Tibial nerve (tissue), 4 donors: ENCODE measurements at places on chromosomes 1 and 21.

DNA sequence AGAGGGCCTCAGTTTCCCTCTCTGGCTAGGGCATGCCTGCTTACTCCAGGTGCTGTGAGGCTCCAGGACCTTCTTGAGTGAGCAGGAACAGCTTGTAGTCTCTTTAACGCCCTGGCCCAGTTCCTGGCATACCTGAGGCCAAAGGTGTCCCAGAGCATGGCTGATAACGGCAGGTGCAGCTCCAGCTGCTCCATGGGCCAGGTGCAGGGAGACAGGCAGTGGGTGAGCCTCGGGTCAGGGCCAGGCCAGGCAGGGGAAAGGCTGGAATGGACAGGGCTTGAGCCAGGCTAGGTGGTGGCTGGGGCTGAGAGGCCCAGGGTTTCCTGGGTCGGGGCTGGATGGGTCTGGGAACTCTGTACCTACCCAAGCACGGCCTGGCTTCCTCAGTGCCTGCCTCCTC, 18.3 kb downstream of the EDN2 start:
- DNase-seq = no peak
- H3K4me1 ChIP-seq = peaks cover 10% of the 10 kb centered on the region
- no peak overlapping the region for H3K4me3 ChIP-seq

DNA sequence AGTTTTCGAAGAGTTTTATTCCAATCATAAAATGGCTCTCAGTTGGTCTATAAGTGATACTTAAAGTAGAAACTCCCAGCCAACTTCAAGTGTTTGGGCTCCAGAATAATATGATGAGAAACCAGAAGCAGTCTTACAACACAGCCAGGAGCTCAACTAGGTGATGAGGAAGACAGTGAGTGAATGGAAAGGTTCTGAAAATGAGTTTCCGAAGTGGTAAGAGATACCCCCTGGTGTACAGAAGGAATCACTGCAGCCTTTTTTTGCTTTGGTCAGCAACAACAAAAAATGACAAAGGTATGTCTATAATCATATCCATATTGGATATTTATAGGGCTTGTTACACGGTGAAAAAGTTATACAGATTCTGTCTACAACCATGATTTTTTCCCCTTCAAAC, 16.5 kb downstream of the KRTAP19-1 start:
- no peaks in the 10 kb centered on the region for H3K27me3 ChIP-seq
- no peak for DNase-seq
- H3K4me3 ChIP-seq = no peak overlapping the region
- no peaks in the 10 kb centered on the region for H3K36me3 ChIP-seq
- no peak overlapping the region for H3K27ac ChIP-seq

DNA sequence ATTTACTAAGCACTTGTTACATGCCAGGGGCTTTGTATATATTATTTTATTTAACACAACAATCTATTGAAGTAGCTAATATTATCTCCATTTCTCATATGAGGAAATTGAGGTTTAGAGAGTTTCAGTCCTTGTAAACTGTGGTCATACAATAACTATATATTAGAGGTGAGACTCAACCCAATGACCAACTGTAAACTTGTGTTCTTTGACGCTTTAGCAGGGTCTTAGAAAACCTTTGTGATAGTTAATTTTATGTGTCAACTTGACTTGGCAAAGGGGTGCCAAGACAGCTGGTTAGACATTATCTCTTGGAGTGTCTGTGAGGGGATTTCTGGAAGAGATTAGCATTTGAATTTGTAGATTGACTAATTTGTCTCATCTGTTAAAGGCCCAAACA, 252.4 kb upstream of the B3GALT2 start:
- no peaks in the 10 kb centered on the region for H3K36me3 ChIP-seq
- no peak overlapping the region for H3K4me3 ChIP-seq

- no peaks in the 10 kb centered on the region for H3K36me3 ChIP-seq
- no peak overlapping the region for H3K4me3 ChIP-seq
- no peaks in the 10 kb centered on the region for H3K27me3 ChIP-seq
- peaks cover 17% of the 10 kb centered on the region for H3K4me1 ChIP-seq
- DNase-seq = no peak
Measured at GRCh38 chr1:165876121-165876520, 48.7 kb downstream of the UCK2 start.

DNA sequence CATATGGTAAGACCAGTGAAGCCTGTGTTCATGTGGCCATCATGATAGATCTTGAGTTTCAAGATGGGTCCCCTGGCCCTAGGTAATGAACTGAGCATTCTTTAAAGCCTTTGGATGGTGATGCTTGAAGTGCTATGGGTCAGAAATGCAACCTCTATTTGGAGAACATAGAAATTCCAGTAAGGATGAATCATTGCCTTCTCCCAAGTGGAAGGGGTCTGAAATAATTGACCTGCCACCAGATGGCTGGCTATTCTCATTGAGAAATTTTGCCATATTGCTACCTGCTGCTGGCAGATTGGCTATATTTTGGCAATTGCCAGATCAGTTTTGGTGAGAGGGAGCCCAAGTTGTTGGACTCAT, 739 bp upstream of the IFI6 start:
- H3K4me1 ChIP-seq = peaks cover 46% of the 10 kb centered on the region
- no peak for DNase-seq
- no peak overlapping the region for H3K4me3 ChIP-seq
- H3K36me3 ChIP-seq = no peaks in the 10 kb centered on the region
- no peaks in the 10 kb centered on the region for H3K27me3 ChIP-seq
- peak overlapping the region; percentile 92 for H3K27ac ChIP-seq

GRCh38 chr1:7117399-7118281, 332.4 kb downstream of the CAMTA1 start:
- no peak for DNase-seq
- H3K4me3 ChIP-seq = no peak overlapping the region
- H3K27ac ChIP-seq = no peak overlapping the region
- H3K4me1 ChIP-seq = no peaks in the 10 kb centered on the region
- H3K36me3 ChIP-seq = no peaks in the 10 kb centered on the region

GRCh38 chr1:147673406-147673805, 3.1 kb upstream of the ACP6 start:
- H3K36me3 ChIP-seq = no peaks in the 10 kb centered on the region
- peaks cover 13% of the 10 kb centered on the region for H3K4me1 ChIP-seq
- no peak overlapping the region for H3K4me3 ChIP-seq
- DNase-seq = no peak

DNA sequence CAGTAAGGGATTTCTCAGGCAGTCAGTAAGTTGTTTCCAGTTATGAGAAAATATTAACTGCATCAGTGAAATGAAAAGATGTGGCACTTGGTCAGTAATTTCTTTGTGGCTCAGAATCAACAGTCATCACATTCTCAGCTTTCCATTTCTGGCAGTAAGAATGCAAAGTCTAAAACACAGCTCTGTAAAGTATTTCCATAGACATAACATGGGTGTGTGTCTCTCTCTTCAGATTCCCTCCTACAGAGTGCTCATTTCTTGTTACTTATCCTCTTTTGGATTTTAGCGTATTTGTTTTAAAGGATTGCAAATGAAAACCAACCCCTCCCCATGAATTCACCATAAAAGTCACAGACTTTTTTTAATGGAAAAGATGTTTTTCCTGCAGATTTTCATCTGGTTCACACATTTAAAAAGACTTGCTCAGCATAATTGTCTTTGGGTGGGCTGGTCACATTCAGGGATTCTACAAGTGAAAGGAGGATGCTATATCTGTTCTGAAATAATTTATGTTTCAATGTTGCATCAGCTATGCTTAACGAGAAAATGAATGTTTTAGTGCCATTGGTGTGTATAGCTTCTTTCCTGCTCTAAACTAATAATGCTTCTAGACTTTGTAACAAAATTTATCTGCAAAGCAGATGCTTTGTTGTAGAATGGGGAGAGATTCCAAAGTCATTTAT, 34.6 kb upstream of the CD55 start:
- H3K36me3 ChIP-seq = no peaks in the 10 kb centered on the region
- no peak overlapping the region for H3K27ac ChIP-seq
- DNase-seq = no peak
- H3K4me3 ChIP-seq = no peak overlapping the region
- no peaks in the 10 kb centered on the region for H3K27me3 ChIP-seq

GRCh38 chr1:41400225-41400624, 39.0 kb downstream of the FOXO6 start:
- H3K27me3 ChIP-seq = no peaks in the 10 kb centered on the region
- no peaks in the 10 kb centered on the region for H3K4me1 ChIP-seq
- no peak overlapping the region for H3K4me3 ChIP-seq
- H3K27ac ChIP-seq = no peak overlapping the region
- no peak for DNase-seq
- no peaks in the 10 kb centered on the region for H3K36me3 ChIP-seq

- H3K4me1 ChIP-seq = no peaks in the 10 kb centered on the region
- no peak overlapping the region for H3K27ac ChIP-seq
- DNase-seq = no peak
- H3K36me3 ChIP-seq = no peaks in the 10 kb centered on the region
- H3K27me3 ChIP-seq = no peaks in the 10 kb centered on the region
Measured at GRCh38 chr1:32881291-32881690, 5.0 kb upstream of the HPCA start.

DNA sequence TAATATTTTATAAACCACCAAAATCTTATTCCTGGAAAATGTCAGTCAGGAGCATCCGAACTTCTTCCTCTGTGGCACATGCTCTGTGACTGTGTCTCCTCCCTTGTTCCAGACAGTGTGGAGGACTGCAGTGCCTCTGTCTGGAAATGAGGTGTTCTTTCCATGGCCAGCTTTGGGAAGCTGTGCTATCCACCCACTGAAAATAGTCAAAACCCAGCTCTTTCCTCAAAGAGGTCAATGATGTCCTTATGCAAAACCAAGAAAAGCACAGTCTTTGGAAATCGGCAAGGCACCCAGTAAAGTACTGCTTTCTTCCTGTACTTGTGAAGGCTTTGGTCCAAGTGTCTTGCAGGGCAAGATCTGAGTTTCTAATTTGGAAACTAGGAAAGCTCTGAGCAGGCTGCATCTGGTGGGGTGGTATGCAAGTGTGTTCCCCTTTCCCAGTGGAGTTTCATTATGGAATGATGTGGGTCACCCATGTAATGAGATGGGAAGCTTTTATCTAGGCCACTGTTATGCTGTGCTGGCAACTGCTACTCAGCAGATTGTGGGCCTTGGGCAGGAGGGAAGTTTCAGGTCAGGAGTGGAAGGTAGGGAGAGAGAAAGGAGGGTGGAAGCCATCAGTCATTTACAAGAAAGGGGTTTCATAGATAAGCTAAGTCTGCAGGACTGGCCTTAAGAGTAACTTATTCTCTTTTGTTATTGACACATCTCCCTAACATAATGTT, 6.0 kb downstream of the KIAA0040 start:
- no peaks in the 10 kb centered on the region for H3K27me3 ChIP-seq
- H3K4me1 ChIP-seq = peaks cover 25% of the 10 kb centered on the region
- H3K4me3 ChIP-seq = no peak overlapping the region
- no peak for DNase-seq
- H3K36me3 ChIP-seq = no peaks in the 10 kb centered on the region

GRCh38 chr1:67832737-67833601, at the start of gene GNG12:
Gene GNG12 (minus strand): TSS chr1:67833467. CDS start chr1:67707686, 125,781 bp downstream.
- H3K27me3 ChIP-seq = no peaks in the 10 kb centered on the region
- H3K4me1 ChIP-seq = no peaks in the 10 kb centered on the region
- H3K27ac ChIP-seq = peak within 1 kb of the TSS; percentile 89
- peak within 1 kb of the TSS; percentile 79 for H3K4me3 ChIP-seq
- peak; percentile 38 for DNase-seq

DNA sequence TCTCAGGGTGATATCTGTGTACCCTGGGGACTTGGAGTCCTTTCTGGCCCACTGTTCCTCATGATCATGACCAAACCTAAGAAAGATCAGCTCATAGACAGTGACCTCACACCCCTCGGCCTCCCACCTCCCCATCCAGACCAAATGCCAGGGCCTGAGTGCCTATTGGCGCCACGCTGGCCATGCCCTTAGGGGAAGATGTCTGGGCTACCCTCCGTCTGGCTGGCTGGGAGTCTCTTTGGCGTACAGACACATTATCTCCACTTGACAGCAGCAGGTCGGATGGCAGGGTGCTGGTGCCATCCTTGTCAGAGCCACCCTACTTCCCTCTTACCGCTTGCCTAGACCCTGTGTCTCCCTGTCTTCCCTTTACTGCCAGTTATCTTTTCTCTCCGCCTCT, 8.4 kb downstream of the RORC start:
- no peaks in the 10 kb centered on the region for H3K4me1 ChIP-seq
- H3K36me3 ChIP-seq = no peaks in the 10 kb centered on the region
- no peak overlapping the region for H3K27ac ChIP-seq
- H3K27me3 ChIP-seq = no peaks in the 10 kb centered on the region

GRCh38 chr1:6799499-6799898, 14.2 kb downstream of the CAMTA1 start:
- no peaks in the 10 kb centered on the region for H3K27me3 ChIP-seq
- peaks cover 60% of the 10 kb centered on the region for H3K4me1 ChIP-seq

GRCh38 chr1:194469282-194469681, 1282.9 kb upstream of the B3GALT2 start:
- H3K27me3 ChIP-seq = no peaks in the 10 kb centered on the region
- H3K4me3 ChIP-seq = no peak overlapping the region
- no peaks in the 10 kb centered on the region for H3K36me3 ChIP-seq
- no peak for DNase-seq
- no peaks in the 10 kb centered on the region for H3K4me1 ChIP-seq

GRCh38 chr1:2212274-2212531, 15.9 kb upstream of the SKI start:
- H3K4me1 ChIP-seq = peaks cover 48% of the 10 kb centered on the region
- peak overlapping the region; percentile 99 for H3K27ac ChIP-seq
- no peaks in the 10 kb centered on the region for H3K36me3 ChIP-seq
- peak overlapping the region; percentile 18 for H3K4me3 ChIP-seq
- no peak for DNase-seq

- no peaks in the 10 kb centered on the region for H3K27me3 ChIP-seq
- no peak overlapping the region for H3K4me3 ChIP-seq
- no peak for DNase-seq
- H3K27ac ChIP-seq = no peak overlapping the region
- H3K36me3 ChIP-seq = no peaks in the 10 kb centered on the region
- H3K4me1 ChIP-seq = no peaks in the 10 kb centered on the region
Measured at GRCh38 chr1:56225964-56226815, 353.2 kb downstream of the PLPP3 start.

DNA sequence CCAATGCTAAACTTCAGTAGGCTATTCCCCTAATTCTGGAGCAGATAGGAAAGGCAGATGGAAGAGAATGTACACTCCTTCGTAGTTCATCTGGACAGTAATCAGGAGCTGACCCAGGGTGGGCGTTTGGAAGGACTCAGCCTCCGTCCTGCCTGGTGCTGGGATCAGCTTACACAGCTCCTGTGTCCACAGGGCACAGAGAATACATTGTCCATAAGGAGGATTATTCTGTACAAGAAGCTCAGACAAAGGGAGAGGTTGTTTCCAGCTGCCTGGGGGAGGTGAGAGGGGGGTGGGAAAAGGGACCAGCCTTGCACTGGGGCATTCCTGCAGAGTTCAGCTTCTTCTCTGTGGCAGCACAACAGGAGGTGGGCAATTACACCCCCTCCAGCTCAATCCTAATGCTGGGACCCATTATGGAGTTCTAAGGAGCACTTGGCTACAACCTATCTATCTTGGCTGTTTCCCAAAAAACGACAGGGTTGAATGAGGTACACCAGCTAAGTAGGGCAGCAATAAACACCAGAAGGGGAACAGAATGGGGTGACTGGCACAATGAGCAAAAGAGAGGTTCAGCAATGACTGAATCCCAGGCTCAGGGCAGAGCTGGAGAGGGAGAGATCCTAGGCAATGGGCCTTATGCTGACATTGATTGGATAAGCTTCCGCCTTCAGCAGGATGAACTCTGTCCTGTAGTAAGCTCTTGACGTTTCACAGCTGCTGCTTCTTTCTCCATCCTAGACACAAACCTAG, 7.4 kb downstream of the MED8 start:
- H3K4me3 ChIP-seq = no peak overlapping the region
- DNase-seq = no peak
- peak overlapping the region; percentile 8 for H3K27ac ChIP-seq
- H3K36me3 ChIP-seq = peaks cover 48% of the 10 kb centered on the region
- H3K27me3 ChIP-seq = no peaks in the 10 kb centered on the region

GRCh38 chr21:36563341-36563926, 83.5 kb upstream of the CLDN14 start:
- H3K27ac ChIP-seq = no peak overlapping the region
- no peaks in the 10 kb centered on the region for H3K27me3 ChIP-seq
- no peak for DNase-seq
- no peaks in the 10 kb centered on the region for H3K36me3 ChIP-seq
